ENCODE measurements at places on chromosomes 6 and 20.

GRCh38 chr6:26501482-26501986, 1.4 kb downstream of the BTN1A1 start:
- DNase-seq: peak; percentile 50

- no peak for DNase-seq
These were observed 23.5 kb downstream of the SLC17A9 start for GRCh38 chr20:62975812-62976508.

GRCh38 chr6:92967362-92967761, 452.0 kb downstream of the EPHA7 start:
- no peak for DNase-seq

DNA sequence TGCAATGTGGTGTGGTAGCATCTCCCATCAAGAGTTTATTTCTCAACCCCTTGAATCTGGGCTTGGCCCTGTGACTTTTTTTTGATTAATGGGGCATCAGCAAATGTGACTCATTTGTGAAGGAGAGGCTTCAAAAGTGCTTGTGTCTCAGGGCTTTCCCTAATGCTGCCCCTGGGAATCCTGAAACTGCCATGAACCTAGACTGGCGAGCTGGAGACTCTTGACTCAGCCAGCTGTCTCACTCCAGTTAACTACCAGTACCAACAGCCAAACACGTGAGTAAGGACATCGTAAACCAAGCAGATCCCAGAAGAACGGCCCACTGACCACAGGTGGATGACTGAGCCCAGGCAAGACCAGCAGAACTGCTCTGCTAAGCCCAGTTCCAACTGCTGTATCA, 72.8 kb upstream of the ADTRP start:
- no peak for DNase-seq

GRCh38 chr6:137978252-137978896, 111.3 kb downstream of the TNFAIP3 start:
- DNase-seq: no peak

- peak; percentile 55 for DNase-seq
These were observed 85.3 kb downstream of the TRMT6 start for GRCh38 chr20:5864873-5865587.

- DNase-seq: peak; percentile 47
These were observed 39.2 kb downstream of the DYNLT1 start for GRCh38 chr6:158605266-158605878.

- peak; percentile 29 for DNase-seq
These were observed 770 bp downstream of the TCF19 start for GRCh38 chr6:31158863-31159855.

- DNase-seq: no peak
These were observed 126.3 kb upstream of the CEP162 start for GRCh38 chr6:84353459-84354423.

- no peak for DNase-seq
These were observed 111.2 kb downstream of the CDK19 start for GRCh38 chr6:110703906-110704594.

GRCh38 chr6:84749181-84749580, 15.2 kb downstream of the TBX18 start:
- DNase-seq: no peak

- no peak for DNase-seq
These were observed 25.8 kb downstream of the PRL start for GRCh38 chr6:22271081-22271480.

DNA sequence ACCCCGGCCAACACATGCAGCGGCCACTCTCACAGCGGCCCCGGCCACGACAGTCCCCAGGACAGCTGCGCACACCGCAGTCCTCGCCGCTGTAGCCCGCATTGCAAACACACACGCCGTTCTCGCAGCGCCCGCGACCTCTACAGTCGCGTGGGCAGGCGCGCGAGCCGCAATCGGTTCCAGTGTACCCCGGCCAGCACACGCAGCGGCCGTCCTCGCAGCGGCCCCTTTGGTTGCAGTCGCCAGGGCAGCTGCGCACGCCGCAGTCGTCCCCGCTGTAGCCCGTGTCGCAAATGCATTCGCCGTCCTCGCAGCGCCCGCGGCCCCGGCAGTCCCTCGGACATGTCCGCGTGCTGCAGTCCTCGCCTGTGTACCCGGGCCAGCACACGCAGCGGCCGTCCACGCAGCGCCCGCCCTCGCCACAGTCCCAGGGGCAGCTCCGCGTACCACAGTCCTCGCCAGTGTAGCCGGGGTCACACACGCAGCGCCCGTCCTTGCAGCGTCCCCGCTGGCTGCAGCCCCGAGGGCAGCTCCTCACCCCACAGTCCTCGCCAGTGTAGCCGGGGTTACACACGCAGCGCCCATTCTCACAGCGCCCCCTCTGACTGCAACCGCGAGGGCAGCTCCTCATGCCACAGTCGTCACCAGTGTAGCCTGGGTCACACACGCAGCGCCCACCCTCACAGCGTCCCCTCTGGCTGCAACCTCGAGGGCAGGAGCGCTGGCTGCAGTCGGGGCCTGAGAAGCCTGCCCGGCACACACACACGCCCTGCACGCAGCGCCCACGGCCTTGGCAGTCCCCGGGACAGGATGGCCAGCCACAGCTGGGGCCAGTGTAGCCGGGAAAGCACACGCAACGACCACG, 12.5 kb downstream of the TNXB start:
- no peak for DNase-seq

DNA sequence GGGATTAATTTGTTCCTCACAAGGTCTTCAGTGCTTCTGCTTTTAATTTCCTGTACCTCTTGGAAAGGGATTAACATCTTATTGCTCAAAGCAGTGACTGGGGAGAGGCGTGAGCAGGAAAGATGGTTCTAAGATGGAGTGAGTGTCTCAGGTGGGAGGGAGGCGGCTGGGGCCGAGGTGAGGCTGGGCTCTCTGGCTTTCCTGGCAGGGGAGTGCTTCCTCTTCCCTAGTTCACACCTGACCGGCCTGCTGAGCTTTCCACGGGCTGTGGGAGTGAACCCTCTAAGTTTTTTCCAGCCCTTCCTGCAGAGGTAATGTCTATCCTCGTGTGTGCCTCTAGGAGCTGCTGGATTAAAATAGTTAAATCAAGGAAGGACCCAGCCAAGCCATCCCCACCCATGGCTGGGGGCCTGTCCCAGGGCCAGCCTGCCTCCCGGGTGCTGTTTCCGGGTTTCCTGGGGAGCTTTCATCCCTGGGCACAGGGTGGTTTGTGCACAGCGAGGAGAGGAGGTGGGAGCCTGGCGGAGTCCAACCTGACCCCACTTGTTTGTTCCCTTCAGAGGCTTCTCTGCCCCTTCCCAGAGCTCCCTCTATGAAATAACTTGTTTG, 179.1 kb downstream of the TFAP2C start:
- DNase-seq: no peak

GRCh38 chr6:71012866-71013469, 56.1 kb upstream of the B3GAT2 start:
- DNase-seq: no peak

GRCh38 chr6:121216928-121217327, 117.4 kb downstream of the TBC1D32 start:
- DNase-seq: no peak

DNA sequence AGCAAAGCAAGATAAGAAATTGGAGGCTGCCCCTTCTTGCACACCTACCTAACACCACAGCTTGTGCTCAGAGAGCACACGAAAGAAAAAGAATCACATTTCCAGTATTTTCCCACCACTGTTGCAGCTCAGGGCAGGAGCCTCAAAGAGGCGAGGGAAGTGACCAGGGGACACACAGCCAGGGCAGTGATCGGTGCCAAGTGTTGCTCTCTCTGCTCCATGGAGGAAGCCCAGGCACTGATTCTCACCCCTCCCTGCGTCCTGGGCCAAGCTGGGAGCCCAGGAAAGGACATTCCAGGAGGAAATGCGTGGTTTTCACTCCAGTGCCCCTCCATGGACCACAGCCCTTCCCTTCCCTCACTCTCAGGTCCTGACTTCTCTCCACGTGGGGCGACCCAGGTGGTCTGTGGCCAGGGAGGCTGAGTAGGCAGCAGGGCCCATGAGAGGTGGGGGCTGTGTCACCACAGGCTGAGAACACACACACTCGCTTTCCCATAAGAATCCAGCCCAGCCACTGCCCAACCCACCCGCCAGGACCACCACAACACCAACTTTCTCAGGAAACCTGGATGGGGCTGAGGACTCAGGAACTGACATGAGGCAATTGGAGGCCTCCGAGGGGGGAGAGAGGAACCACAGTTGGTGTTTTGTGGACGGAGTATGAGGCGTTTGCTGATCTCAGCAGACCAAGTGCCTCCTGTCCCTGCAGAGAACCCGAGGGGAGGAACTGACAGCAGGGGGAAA, 81.7 kb upstream of the MAFB start:
- no peak for DNase-seq

Measured in CD4-positive, CD25-positive, alpha-beta regulatory T cell (primary cell).